Bronchus fibroblast of lung (primary cell): ENCODE measurements at places on chromosomes 11 and 22. TPM values are rescaled to one million over a fixed set of nuclear protein-coding genes. Genes with fewer than 3 reads are reported as not detected.

The RHOD gene
- 12.4 and 17.1 TPM in 2 replicates for total RNA-seq

The POU2F3 gene
- not detected in 2 replicates for total RNA-seq

The ZP1 gene
- 0.30 and 0.50 TPM in 2 replicates for total RNA-seq

The TMEM109 gene
- 96.5 and 123 TPM in 2 replicates for total RNA-seq

The RAG2 gene
- not detected in 2 replicates for total RNA-seq

The GLYATL1 gene
- total RNA-seq, result 0.59 and 1.3 TPM in 2 replicates

The NF2 gene
- 68.2 and 72.8 TPM in 2 replicates for total RNA-seq

The IL17RA gene
- 6.5 and 8.6 TPM in 2 replicates for total RNA-seq

The SMIM35 gene
- total RNA-seq, result not detected in 2 replicates

The CELSR1 gene
- 0.15 and 0.34 TPM in 2 replicates for total RNA-seq

The ADORA2A gene
- total RNA-seq, result 0.15 and 0.50 TPM in 2 replicates
